ENCODE measurements at places on chromosomes 12 and 14.
A peak's percentile ranks its signal among the peaks of the same experiment; 100 is the strongest.

DNA sequence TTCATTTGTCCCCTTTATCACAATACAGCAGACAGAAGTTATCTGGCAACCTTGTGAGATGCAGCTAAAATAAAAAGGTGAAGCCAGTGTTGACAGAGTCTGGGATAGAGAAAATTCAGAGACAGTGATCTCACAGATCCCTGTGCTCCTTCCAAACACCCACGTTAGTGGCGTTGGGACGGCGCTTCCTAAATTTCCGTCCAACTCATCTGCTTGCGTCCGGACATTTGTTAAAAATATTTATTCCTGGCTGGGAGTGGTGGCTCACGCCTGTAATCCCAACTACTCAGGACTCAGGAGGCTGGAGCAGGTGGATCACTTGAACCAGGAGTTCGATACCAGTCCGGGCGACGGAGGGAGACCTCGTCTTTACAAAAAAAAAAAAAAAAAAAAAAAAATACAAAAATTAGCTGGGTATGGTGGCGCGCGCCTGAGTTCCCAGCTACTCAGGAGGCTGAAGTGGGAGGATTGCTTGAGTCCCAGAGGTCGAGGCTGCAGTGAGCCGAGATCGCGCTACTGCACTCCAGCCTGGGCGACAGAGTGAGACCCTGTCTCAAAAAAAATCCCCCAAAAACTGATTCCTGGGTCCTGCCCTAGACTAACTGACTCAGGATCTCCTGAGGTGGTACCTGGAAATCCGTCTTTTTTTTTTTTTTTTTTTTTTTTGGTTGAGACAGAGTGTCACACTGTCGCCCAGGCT lies 708 bp upstream of the TCTN1 start:
- DNase-seq = no peak

DNA sequence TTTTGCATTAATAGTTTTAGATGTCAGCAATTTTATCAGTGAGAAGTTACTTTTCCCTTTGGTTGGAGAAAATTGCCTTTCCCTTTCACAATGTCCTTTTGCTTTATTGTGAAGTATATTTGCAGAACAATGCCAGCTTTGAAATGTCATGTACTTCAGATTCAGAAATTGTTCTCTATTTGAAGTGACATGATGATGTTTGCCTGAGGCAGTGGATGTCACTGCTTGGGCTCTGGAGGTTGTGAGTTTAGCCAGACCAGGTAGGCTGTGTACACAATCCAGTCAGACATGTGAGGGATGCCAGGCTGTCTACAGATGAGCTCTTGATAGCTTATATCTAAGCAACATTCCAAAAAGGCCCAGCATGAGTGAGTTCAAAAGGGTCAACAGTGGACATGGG lies 451.9 kb upstream of the FBXO33 start:
- peak; percentile 82 for DNase-seq

GRCh38 chr12:87758271-87758670 lies 270.9 kb downstream of the C12orf50 start:
- no peak for DNase-seq

- no peak for DNase-seq
These were observed 178.0 kb downstream of the CAND1 start for GRCh38 chr12:67447180-67447579.

Data from HAP-1 (cell line).